ACHN (cell line): ENCODE measurements at places on chromosomes 5 and 9.

GRCh38 chr5:14208071-14209021, 65.2 kb downstream of the TRIO start:
- DNase-seq = peak; percentile 55

DNA sequence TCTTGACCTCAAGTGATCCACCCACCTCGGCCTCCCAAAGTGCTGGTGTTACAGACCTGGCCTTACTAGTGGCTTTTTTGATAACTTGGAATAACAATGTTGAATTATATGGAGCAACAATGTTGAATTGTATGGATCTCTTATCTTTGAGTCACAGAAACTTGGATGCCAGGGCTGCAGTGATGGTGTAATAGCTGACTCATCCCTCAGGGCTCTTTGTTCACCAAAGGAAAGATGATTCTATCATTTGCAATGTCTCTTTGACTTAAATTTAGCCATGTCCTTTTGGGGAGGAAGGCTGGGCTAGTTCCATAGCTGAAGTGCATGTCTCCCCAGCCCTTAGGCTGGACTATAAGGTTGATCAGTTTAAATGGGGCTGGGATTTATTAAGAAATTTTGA, 172.3 kb downstream of the PDZD2 start:
- peak; percentile 52 for DNase-seq

DNA sequence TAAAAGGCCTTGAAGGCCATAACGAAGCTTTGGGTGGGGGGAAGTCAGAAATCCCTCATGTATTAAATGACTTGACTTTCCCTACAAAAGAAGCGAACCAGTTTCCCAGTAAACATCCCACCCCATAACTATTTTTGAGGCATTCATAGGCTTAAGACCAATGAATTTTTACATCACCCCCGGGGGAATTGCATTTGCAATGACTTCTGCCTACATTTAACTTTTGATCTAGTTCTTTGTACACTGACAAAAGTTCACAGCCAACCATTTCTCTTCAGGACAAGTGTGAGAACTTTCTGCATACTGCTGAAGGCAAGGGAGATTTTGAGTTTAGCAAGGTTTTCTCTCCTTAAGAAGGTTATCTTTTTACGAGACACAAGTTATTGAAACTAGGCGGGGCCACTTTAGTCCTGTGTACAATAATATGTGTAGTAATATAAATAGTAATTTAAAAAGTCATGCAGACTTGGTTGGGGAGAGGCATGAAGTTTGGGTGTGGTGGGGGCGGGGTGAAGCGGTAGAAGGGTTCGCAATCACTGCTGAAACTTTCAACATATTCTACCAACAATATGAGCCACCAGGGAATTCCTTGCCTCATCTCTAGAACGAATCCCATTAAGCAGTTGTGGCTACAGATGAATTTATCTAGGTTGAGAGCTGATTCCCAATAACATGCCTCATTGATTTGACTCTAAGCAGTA, 2.5 kb downstream of the TJP2 start:
- no peak for DNase-seq

GRCh38 chr9:2093920-2094597, 78.9 kb downstream of the SMARCA2 start:
- peak; percentile 48 for DNase-seq

DNA sequence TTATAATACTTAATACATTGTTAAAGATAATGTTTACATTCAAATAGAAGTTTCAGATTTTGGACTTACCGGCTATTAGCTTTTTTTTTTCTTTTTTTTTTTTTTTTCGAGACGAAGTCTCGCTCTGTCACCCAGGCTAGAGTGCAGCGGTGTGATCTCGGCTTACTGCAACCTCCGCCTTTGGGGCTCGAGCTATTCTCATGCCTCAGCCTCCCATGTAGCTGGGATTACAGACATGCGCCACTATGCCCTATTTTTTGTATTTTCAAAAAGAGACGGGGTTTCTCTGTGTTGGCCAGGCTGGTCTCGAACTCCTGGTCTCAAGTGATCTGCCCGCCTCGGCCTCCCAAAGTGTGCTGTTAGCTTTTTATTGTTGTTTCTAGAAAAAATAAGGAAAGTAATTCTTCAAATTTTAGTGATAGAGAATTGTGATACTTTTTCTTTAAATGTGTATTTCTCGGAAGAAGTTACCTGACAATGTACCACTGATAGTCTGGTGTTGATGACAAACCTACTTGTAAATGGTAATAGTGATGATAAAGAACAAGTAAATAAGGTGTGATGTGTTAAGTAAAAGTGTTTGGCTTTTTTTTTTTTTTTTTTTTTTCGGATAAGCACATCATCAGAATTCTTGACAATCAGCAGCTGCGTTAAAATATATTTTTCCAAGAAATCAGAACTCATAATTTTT, 2.7 kb downstream of the CDC42SE2 start:
- DNase-seq = no peak

GRCh38 chr5:180334751-180335613, 18.2 kb downstream of the GFPT2 start:
- DNase-seq = no peak

DNA sequence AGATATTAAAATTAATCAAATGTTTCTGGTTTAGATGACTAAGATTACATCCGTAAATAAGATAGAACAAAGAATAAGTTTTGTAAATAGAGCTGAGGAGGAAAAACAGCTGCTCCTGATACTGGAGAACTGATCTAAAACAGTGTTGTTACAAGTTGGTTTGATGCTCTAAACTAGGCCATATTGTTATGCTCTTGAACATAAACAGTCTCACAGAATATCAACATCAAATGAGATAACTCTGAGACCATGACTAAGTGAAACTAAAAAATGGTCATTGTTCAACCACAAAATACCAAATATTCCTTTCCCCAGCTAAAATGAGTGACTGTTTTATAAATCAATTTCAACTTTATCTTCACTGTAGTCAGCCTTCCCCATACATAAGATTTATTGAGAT, 16.5 kb upstream of the SRFBP1 start:
- no peak for DNase-seq

- no peak for DNase-seq
These were observed 284.2 kb downstream of the NSG2 start for GRCh38 chr5:174329738-174330137.

DNA sequence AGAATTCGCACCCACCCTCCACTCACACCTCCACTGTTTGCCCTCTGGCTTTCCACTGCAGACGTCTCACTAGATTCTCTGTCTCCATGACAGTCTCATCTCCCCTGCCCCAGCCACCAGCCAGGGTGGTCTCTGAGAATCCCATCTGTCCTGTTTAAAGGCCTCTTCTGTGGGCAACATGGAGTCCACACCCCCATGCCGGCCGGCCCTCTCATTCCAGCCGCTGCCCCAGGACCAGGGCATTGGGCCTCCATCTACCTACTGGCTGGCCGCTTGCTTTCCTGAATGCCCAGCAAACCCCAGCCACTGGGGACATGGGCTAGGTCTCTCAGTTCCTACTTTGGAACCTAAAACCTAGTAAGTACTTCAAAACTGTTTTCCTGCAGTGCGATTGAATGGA, 65.6 kb upstream of the RUFY1 start:
- DNase-seq = no peak

GRCh38 chr5:147826361-147826760, 5.1 kb downstream of the SPINK1 start:
- no peak for DNase-seq

DNA sequence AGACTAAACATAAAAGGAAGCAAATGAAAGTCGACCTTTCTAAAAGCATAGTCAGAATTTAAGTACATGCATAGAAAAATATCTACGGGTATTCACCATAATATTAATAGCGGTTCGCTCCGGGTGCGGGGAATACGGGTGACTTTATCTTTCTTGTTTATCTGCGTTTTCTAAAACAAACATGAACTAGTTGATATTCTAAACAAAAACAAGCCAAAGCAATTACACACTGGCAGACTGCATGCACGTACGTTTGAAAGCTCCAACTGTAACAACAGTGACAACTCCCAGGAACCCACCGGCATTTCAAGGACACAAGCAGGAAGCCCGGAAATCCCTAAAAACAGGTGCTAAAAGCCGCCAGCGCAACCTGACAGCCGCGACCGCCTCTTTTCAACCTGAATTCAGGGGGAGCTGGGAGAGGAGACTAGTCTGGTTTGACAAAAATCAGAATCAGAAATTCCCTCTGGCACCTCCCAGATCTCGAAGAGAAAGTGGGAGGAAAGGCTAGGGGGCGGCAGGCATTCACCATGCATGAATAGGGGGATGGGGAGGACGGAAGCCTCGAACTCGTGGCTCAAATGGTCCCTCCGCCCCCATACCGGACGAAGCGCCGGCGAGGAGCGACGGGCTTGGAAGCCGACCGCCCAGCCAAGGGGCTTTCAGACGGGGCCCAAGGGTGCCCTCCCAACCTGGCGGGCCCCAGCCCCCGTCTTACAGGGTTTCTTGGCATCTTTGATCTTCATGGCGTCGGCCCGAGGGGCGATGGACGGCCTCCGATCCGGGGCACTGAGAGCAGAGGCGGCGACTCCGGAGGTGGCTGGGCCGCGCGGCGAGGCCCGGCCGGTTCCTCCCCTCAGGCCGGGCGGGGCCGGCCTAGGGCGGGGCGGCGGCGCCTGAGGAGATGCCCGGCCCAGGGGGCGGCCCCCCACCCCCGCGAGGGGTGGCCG, at the start of gene PANK3:
Gene PANK3 (minus strand): TSS at position 831 of the 950 bp plus-strand sequence. CDS start 85 bp downstream, at position 746.
- DNase-seq = no peak

- DNase-seq = no peak
These were observed 8.6 kb upstream of the CCNH start for GRCh38 chr5:87421307-87421706.

- no peak for DNase-seq
These were observed 379.8 kb downstream of the EFNA5 start for GRCh38 chr5:107290780-107291398.

GRCh38 chr5:180950291-180950949, 38.2 kb upstream of the BTNL3 start:
- no peak for DNase-seq

GRCh38 chr5:97135868-97136267, 6.5 kb downstream of the LIX1 start:
- no peak for DNase-seq

- no peak for DNase-seq
These were observed 98.4 kb upstream of the MEGF10 start for GRCh38 chr5:127192150-127192549.
